ENCODE measurements at places on chromosomes 5 and 9.

GRCh38 chr5:151700820-151701219, 14.1 kb upstream of the SPARC start:
- DNase-seq, result no peak

GRCh38 chr9:94937214-94937903, 210.9 kb downstream of the AOPEP start:
- DNase-seq, result no peak

DNA sequence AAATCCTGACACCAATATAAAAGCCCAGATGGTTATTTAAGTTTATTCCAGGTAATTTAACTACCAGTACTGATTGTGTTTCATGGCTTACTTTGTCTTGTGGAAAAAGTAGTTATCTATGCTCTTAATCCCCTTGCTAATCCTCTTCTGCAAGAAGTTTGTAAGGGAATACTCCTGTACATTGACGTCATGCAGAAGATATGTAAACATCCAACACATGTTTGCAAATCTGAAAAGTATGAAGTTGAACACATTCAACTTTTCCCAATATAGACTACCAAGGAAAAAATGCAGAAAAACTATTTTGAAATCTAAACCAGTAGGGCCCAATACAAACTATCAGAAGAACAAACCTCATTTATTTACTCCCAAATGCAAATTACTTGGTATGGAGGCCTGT, 56.3 kb upstream of the ELL2 start:
- no peak for DNase-seq

- DNase-seq, result no peak
Measured at GRCh38 chr9:19283072-19283710, 52.7 kb downstream of the DENND4C start.

DNA sequence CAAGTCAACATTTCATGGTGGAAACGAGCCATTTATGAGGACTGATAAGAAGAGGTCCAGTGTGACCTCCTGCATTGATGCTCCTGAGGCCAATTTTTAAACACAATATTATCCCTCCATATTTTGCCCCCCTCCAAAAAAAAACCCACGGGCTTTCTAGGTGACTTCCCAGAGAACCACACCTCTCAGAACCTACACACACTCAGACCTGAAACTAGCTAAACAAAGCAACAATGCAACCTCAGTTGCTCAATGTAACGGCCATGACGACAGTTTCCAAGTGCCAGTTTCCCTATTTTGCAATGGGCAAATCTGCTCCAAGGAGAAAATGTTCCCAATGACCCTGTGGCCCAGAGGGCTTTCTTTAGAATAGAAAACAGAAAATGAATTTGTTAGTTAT, 3.5 kb downstream of the NRG2 start:
- peak; percentile 1 for DNase-seq

DNA sequence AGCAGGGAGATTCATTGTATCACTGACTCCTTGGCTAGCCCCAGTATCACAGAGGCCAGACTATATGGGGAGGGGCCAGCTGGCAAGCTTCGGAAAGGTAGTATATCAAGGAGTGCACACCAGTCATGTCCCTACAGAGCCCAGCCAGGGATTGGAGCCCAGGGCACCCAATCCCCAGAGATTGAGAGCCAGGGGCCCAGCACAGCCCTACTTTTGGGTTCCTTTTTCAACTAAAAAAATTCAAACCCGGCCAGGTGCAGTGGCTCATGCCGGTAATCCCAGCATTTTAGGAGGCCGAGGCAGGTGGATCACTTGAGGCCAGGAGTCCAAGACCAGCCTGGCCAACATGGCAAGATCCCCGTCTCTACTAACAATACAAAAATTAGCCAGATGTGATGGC, 5.4 kb upstream of the MYORG start:
- DNase-seq, result no peak

DNA sequence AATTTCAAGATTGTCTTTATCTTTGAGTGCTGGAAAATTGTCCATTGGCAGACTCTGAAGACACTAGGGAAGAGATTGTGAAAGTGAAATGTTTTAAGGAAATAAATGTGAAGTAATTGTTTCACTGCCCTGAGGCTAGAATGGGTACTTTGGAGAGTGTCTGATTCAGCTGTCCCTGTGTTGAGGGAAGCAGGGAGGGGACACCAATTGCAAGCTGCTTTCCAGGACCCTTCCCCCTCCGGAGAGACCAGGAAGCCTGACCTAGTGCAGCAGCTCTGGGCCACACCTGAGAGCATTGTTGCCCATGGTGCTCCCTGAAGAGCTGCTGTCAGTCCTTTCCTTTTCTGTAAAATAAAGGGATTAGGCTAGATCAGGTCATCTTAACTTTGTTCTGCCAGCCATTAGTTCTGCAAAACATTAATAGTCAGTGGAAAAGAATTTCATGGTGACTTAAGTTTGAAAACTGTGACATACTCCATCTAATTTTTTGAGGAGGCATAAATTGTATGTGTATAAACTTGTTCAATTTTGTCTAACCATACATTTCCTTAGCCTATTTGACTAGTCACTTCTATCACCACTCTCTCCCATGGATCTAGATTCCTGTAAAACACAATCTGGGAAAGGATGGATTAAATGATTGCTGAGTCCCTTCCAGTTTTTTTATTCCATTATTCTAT, 18.8 kb downstream of the MAP1B start:
- no peak for DNase-seq

DNA sequence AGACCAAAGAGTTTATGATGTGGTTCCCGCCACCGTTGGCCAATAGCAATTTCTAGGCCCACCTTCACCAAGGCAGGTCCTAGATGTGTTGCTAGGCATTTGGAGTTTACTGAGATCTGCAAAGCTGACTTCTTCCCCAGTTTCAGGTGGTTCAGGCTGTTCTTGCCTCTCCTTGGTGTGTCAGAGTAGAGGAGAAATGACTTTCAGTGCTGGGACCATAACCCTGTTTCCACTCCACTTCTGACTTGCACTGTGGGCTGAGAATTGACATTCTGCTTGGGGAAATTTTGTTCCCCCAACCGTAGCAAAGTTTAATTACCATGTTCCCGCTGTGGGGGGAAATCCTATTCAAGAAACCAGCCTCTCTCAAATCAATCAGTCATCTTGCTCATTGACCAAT, 128.0 kb upstream of the GABRP start:
- DNase-seq, result no peak

DNA sequence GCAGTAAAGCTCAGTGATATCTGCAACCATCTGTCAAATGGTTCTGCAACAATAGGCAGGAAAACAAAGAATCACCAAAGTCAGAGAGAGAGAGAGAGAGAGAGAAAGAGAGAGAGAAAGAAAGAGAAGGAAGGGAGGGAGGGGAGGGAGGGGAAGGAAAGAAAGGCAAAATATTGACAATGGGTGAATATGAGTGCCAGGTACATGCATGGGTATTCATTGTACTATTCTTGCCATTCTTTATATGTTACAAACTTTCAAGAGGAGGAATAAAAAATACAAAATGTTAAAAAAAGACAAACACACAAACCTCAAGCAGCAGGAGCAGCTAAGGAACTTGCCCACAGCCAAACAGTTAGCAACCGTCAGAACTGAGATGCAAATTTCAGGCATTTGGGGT, 350.8 kb upstream of the RFX3 start:
- no peak for DNase-seq

DNA sequence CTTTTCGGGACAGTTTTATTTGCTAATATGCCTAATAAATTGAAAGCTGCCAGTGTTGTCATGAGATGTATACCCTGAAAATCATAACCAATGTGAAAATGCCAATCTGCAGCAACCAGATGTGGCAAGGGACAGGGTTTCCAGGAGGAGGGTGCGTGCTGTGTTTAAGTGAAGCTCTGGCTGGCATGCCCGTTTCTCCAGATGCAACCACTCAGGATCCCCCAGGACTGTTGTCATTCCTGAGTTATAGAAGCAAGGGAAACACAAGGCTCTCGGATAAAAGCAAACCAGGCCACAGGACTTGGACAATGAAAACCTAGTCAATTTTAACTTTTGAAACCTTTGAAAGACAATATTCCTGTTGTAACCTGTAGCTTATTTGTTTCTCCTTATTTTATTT, 360.2 kb downstream of the SLIT3 start:
- no peak for DNase-seq

GRCh38 chr9:22237497-22238363, 208.9 kb upstream of the DMRTA1 start:
- DNase-seq, result no peak
